Fibroblast of skin of left quadriceps (primary cell): ENCODE measurements at places on chromosomes 11 and 22.

DNA sequence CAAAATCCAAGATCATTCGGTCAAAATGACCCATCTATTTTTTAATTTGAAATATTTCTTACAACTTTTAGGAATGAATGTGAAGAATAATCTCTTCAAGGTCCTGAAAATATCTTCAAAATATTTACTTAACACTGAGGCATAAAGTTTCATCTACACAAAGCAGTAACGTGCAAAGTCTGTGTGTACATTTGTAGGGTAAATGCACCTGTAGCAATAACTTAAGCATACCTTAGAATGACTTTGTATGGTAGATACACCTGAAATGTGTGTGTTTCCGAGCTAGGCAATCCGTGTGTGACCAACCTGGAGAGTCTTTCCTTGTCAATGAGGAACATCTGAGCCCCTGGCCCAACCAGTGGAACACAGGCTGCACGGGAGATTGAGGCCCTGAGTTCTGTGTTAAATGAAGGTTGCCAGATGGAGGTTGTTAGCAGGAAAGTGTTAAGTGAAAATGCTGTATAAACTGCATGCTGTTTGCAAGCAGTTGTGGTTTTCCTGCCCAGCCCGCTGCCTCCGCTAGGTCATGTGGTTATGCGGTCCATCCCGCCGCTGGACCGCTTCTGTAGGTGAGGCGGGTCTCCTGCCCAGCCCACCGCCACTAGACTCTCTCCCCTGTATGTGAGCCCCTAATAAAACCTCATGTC is 7.6 kb upstream of the CTR9 start:
- DNase-seq = no peak

DNA sequence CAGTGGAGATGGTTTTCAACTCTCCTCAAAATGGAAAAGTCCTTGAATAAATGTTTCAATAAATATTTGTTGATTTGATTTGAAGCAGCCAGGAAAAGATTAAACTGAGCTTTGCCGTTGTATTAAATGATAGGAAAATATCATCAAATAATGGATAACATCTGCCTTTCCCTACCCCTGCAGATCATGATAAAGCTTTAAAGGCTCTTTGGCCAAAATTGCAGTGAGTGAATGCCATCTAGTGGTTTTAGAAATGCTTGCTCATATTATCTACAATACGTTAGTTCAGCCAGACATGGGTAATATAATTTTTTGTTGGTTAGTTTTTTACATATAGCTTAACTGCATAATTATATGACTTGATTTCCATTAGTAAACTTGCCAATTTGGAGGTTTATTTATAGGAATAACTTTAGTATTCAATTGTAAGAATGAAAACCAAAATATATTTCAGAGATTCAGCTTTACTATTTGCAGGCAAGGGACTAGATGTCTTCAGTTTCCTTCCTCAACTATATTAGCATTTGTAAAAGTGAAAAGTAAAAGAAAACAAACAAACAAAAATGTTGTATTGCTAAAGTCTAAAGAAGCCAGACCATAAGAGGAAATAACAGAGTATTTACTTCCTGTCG is 159.2 kb downstream of the MSANTD4 start:
- DNase-seq = peak; percentile 49

- DNase-seq = no peak
Observed at GRCh38 chr11:65002706-65003105, 5.9 kb upstream of the BATF2 start.

DNA sequence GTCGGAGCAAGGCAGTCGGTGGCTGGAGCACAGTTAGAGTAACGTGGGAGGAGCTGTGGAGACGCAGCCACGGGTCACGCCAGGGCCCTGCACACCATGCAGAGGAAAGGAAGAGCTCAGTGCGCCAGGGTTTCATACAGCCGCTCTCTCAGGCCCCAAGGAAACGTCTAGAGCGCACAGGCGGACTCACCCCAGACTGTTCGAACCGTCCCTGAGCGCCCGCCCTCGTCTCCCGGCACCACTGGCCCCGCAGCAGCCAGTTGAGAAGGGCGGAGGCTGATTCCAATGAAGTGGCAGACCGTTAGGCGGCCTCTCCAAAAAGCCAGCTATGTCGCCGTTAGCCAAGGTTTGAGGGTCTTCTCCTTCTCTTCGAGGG is 483 bp upstream of the HYLS1 start:
- DNase-seq = no peak

GRCh38 chr11:38131535-38131934 is 1533.5 kb upstream of the RAG2 start:
- DNase-seq = no peak

GRCh38 chr11:101617735-101618332 is 34.0 kb upstream of the TRPC6 start:
- peak; percentile 6 for DNase-seq

DNA sequence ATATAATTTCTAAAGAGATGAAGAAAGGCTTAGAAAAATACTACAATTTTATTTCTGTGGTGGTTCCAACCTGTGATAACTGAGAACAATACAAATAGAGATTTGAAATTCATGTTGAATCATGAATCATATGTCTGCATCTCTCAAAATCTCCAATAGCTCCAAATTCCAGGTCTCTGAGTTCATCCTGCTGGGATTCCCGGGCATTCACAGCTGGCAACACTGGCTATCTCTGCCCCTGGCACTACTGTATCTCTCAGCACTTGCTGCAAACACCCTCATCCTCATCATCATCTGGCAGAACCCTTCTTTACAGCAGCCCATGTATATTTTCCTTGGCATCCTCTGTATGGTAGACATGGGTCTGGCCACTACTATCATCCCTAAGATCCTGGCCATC is at the start of gene OR56B1:
Gene OR56B1 (plus strand): TSS at position 53 of the 400 bp plus-strand sequence. CDS start 69 bp downstream, at position 122.
- DNase-seq = no peak

GRCh38 chr11:124285610-124286344 is 28.0 kb downstream of the OR8D1 start:
- DNase-seq = peak; percentile 72

GRCh38 chr22:43128928-43129424 is 14.2 kb downstream of the MCAT start:
- DNase-seq = no peak

GRCh38 chr11:89443361-89444322 is 47.5 kb downstream of the NOX4 start:
- no peak for DNase-seq
